ENCODE measurements at places on chromosomes 12 and 14.

DNA sequence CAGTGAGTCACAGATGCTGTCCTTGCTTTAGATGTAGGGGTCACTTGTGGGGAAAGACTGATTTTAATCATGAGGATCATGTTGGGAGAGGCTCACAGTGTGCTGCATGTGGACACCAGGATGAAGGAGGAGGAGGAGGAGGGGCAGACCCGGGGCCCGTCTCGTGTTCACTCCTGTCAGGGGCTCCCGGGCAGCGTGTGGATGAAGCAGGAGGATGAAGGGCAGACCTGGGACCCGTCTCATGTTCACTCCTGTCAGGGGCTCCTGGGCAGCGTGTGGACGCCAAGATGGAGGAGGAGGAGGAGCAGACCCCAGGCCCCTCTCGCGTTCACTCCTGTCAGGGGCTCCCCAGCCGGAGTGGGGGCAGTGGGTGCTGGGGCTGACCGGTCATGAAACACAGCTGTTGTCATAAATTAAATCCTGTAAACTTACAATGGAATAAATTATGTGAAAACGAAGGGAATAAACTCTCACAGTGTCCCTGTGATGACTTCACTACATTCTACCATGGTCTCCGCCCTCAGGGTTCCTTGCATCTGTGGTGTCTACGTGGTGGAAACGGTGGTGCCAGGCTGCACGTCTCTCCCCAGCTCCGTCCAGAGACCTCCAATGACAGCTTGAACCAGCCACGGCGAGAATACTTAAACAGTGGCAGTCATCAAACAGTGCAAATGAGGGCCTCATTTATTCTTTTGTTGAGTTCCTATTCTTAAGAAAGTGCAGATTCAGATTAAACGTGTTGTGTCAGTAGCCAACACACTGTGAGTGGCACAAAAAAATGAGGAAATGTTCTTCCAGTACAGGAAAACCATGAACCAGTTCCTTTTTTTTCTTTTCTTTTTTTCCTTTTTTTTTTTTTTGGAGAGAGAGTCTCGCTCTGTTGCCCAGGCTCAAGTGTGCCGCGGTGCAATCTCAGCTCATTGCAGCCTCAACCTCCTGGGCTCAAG lies 37.7 kb upstream of the SFSWAP start:
- DNase-seq = no peak

DNA sequence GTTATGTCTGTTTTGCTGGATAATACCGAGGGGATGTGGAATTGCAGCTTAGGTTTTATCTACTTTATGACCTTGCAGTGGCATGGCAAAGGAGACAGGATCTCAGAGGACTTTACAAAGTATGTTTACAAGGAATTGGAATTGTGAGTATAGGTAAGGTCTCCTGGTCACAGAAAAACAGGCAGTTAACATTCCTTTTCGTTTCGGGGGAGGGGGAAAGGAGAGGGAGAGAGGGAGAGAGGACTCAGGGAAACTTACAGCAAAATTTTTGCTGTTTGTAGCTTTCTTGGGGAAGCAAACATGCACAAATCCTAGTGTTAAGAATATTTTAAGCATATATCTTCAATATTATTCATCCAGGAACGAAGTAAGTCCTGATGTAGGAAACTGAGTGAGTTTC lies 590.5 kb upstream of the LRFN5 start:
- no peak for DNase-seq

DNA sequence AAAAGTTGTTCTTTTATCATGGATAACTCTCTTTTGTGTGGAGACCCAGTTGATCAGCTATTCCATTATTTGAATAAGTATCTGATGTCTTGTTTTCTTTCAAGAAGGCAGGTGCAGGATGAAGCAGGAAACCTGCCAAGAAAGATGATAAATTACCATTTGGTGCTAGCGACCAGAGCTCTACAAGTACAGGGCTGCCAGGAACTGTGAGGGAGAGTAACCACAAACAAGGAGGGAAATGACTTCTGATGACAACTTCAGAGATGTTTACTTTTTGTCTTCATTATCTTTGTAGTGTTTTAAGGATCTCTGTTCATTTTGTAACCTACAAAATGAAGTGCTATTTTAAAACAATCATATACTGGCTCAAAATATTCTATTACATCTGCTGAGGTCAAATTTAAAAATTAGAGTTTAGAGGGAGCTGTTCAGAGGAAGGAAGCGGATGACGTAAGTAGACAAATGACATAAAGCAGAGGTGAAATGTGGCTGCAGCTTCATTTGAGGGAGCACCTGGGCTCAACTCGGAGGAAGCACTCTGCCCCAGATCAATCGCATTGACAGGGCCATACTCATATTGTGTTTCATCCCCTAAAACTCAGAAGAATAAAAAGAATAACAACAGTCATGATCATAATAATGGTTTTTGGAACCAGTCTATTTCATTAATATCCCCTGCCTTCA lies 226.8 kb downstream of the C12orf42 start:
- no peak for DNase-seq

DNA sequence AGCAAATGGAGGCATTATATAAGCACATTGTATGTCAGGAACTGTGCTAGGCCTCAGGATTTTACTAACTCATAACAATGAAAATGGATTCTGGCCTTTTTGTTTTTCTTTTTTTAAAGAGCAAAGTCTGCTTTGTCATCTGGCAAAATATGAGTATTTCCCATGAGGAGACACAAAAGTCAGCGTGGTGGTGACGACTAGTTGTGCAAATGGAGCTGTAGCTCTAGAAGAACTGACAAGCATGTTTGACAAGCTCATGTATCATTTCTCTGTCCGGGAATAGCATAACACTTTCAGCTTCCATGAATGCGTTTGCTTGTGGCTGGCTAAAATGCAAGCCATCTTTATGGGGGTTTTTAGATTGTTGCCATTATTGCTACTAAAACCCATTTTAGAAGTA lies 127.8 kb downstream of the HELB start:
- DNase-seq = no peak

DNA sequence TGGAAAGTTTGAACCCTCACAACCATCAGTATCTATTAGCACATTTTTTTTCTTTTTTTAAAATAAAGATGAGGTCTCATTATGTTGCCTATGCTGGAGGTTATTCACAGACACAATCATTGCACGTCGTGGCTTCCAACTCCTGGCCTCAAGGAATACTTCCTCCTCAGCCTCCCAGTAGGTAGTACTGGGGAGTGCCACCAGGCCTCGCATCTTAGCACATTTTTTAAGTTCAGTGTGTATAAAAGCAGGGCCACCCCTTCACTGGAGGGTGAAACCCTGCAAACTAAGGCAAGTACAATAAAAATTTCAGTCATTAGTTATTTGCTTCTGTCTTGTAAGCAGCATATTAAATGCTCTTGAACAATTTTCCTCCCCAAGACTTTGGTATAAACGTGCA lies 114.2 kb upstream of the SINHCAF start:
- no peak for DNase-seq

DNA sequence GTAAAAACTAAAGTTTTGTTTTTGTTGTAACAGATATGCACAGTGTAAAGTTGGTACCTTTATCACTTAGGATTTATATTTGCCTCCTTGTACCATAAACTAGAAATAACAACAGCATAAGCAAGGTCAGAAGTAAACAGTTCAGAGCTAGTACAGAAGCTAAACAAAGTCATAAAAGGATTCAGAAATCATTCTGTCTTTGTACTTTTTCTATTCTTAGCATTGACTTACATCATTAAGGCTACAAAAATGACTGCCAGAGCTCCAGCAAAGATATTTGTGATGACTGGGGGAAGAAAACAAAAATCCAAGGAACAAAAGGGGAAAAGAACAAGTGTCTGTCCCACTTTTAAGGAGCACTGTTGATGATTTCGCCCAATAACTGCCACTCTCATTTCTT lies 347.2 kb downstream of the CCDC91 start:
- no peak for DNase-seq
